Omental fat pad (tissue), 4 donors: ENCODE measurements at places on chromosomes 16 and 17.

DNA sequence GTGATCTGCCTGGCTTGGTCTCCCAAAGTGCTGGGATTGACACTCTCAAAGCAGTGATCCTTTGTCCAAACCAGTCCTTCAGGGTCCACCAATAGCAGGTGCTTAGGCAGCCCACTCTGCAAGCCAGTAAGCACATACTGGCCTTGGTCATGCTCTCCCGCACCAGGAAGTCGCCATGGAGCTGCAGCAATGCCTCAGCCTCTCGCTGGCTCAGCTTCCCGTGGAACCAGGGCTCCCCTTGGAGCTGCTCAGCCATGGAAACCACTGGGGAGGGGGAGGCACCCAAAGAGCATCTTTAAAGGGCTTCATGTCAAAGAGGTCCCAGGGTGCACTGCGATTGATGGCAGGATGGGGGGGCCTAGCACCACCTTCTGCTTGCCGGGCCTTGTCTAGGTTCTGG, 9.6 kb upstream of the UBTF start:
- DNase-seq: no peak

DNA sequence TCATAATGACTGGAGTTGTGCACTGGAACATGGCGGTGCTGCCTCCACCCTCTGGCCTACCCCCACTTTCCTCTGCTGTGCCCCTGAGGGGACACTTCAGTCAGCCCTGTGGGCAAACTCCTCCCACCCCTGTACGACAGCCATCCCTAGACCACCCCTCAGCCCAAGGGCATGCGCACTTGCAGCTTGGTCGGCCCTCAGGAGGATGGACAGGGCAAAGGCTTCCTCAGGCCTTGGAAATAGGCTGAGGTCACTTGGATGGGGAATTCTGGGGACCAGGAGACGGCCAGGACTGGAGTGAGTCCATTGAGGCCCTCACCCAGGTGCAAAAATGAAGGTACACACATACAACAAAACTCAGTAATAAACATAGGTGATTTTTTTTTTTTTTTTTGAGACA, 41.0 kb downstream of the FZD2 start:
- no peak for DNase-seq

DNA sequence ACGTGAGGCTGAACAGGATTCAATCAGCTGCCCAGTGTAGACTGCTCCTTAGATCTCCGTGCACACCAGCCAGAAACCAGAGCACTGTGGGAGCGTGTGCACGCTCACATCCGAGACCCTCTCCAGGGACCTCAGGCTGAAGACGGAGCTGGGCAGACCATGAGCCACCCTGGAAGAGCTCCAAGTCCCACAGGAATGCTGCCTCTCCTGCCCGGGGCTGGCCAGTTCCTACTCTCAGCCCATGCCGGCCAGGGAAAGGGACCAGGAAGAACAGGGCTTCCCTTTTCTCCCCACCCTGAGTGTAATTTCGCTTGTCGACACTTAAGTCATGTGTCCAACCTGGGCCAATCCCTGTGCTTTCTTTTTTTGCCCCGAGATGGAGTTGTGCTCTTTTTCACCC, 6.9 kb downstream of the ALYREF start:
- no peak for DNase-seq

- DNase-seq: no peak
Measured at GRCh38 chr16:66273053-66273452, 93.4 kb upstream of the CDH5 start.

DNA sequence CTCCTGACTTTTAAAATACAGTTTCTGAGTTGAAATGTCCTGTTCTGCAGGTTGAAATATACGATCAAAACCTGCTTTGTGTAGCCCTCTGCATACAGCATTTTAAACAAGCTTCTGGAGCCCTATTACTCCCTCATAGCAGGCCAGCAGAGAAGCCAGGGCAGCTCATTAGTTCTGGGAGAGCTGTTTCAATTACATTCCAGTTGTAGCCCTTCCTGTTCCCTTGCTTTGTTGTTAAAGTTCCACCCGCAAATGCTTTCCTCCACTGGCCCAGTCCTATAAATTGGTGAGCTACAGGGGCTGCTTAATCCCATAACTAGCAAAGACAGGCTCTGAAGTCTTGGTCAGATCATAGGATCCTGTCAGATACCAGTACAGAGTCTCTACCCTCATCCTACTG, 162.5 kb downstream of the SLC39A11 start:
- no peak for DNase-seq
